Cerebellum (tissue), 4 donors: ENCODE measurements at places on chromosomes 5 and 9.

DNA sequence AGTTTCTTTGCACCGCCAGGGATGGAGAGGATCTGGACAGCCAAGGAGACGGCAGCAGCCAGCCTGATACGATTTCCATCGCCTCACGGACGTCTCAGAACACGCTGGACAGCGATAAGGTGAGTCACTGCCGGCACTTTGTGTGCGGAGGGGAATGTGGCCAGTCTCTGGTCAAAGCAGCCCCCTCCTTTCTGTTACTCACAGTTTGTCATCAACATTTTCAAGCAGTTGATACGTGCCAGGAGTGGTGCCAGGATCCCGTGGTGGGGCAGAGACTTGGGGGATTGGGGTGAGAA lies 175.1 kb upstream of the OTULINL start:
- DNase-seq = no peak

DNA sequence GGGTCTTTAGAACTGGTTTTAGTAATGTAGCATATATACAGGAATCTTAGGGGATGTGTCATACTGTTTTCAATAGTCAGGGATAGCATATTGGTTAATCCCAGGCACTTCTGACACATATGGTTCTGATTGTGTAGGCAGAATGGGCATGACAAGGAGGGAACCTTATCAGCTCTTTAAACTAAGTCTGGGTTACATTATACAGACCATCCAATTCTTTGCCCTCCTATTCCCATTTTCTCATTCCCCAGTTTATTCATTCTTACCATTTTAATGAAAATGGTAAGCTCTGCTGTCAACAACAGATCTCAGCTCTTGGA lies 85.1 kb downstream of the NDUFAF2 start:
- no peak for DNase-seq

DNA sequence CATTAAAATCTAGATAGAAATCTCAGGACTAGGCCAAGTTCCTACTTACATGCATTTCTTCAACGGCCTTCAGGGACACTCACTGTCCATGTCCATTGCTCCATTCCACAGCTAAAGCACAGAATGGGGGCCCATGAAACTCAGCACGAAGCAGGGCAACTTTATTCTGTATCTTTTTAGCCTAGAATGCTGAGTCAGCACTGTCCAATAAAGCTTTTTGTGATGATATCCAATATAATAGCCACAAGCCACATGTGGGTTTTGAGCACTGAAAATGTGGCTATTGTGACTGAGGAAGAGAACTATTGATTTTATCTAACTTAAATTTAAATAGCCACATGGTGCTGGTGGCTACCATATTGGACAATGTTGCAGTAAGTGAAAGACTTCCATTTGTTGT lies 21.6 kb downstream of the OTP start:
- DNase-seq = no peak

- peak; percentile 23 for DNase-seq
Observed at GRCh38 chr5:40879163-40879942, 29.9 kb upstream of the C7 start.

- DNase-seq = no peak
Observed at GRCh38 chr5:124650147-124650561, 96.3 kb downstream of the ZNF608 start.

- DNase-seq = no peak
Observed at GRCh38 chr9:83596899-83597504, 25.9 kb upstream of the IDNK start.

DNA sequence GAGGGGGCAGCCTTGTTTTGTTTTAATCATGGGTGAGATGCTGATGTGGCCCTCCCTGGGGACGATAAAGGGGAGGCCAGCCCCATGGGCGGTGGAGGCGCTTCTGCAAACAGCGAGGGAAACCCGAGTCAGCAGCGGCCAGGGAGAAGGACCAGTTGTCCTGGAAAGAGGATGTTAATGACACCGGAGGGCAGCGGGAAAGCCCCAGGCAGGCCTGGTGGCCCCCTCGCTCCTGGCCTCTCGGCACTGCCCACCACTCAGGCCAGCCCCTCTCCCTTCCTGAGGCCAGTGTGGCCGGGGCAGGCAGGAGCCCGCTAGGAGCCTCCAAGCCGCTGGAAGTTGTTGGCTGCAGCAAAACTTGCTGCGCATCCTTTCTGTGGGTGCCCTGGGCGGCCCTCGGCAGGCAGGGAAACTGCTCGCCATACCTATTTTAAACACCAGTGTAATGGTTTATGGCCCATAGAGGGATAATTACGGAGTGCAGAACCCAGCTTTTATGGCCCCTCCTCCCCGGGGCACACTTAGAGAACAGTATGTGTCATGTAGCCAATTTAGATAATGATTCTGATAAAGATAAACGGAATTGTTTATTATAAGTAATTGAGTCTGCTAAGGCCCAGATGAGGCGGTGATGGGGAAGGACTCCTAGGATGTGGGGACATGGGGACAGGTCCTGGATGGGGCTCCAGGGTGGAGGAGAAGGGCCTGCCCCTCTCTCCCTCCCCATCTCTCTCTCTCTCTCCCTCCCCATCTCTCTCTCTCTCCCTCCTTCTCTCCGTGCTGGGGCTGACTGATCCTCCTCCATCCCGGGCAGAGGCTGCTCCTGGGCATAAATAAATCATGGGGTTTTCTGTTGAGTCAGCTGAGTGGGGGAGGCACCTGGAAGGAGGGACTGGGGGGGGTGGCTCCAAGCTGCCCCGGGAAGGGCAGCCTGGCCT lies 36.9 kb downstream of the LMX1B start:
- DNase-seq = no peak

DNA sequence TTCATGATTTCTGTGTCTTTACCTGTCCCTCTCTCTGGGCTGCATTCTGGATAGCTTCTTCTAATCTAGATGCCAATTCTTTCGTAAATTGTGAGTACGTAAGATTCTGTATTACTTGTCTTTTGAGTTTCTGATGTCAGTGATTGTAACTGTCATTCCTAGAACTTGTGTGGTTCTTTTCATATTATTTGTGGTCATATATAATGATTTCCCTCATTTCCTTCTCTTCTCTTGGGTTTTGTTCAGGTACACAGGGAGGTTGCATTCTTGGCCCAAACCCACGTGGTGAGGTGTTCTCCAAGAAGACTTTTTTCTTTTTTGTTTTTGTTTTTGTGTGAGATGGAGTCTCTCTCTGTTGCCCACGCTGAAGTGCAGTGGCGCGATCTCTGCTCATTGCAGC lies 13.8 kb downstream of the UGCG start:
- no peak for DNase-seq

- DNase-seq = no peak
Observed at GRCh38 chr5:117645400-117645799, 1070.8 kb upstream of the SEMA6A start.

DNA sequence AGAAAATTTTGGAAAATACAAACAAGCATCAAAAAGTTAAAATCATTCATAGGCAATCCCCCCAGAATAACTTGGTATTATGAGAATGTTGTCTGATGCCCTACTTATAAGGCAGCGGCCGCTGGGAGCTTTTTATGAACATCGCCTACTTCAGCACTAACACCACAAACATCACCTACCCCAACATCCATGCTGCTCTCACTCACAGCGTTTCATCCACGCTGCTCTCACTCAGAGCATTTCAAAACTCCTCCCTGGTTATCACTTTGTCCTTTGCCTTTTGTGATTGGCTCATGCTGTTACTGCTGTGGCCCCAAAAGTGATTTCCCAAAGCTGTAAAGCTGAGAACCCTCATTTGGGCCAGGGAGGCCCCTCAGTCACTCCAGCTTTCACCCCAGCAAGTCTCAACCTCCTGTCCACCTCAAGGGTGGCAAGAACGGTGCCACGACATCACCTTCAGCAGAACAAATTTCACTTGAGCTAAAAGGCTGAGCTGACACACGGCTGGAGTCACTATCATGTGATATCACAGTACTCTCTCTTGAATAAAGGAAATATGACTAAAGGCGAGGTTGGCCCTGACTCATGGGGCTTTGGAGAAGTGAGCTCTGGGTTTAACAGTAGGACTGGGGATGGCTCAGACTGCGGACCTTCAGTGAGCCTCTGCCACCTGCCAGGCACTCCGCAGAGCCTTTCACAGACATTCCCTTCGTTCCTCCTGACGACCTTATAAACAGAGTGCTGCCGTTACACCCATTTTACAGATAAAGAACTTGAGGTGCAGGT lies 25.2 kb downstream of the SHC3 start:
- no peak for DNase-seq

- peak; percentile 58 for DNase-seq
Observed at GRCh38 chr9:32427111-32427873, 42.8 kb downstream of the ACO1 start.

GRCh38 chr5:54309276-54309675 lies 1.1 kb downstream of the ARL15 start:
- DNase-seq = peak; percentile 20

GRCh38 chr5:2387634-2388325 lies 363.7 kb downstream of the IRX2 start:
- no peak for DNase-seq

GRCh38 chr9:104860263-104860662 lies 67.7 kb downstream of the ABCA1 start:
- DNase-seq = no peak

DNA sequence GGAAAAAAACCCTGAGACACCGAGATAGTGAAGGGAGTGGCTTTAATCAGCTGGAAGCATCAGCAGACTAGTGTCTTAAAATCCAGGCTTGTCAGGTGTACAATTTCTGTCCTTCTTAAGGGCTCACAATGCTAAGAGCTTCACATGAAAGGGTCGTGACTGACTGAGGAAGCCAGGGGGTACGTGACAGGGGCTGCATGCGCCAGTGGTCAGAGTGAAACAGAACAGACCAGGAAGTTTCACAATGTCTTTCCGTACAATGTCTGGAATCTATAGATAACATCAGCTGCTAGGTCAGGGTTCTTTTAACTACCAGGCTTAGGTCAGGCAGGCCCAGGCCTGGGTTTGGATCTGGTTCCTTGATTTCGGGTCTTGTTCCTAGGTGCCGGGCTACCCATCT lies 253.0 kb downstream of the CDH10 start:
- no peak for DNase-seq

DNA sequence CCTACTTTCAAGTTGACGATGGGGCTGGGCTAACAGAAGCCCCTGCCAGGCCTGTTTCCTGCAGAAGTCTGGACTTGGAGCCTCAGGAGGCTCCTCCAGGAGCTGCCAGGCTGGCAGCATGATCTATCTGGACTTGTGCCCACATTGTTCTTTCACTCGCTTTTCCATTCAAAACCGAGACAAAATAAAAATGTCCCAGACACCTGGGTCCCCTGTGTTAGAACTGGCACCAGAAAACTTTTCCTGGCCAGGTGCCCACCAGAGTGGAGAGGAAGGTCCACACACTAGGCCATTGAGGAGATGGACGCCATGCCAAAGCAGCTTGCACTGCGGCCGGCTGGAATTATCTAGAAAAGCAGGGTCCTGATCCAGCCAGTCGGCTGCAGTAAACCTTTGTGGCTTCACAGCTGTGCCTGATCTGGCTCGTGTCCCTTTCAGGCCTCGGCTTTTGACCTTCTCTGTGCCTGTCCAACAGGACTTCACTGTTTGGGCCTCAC lies 78.2 kb downstream of the GCNT1 start:
- DNase-seq = peak; percentile 75

- no peak for DNase-seq
Observed at GRCh38 chr5:168642019-168642418, 62.9 kb upstream of the PANK3 start.

DNA sequence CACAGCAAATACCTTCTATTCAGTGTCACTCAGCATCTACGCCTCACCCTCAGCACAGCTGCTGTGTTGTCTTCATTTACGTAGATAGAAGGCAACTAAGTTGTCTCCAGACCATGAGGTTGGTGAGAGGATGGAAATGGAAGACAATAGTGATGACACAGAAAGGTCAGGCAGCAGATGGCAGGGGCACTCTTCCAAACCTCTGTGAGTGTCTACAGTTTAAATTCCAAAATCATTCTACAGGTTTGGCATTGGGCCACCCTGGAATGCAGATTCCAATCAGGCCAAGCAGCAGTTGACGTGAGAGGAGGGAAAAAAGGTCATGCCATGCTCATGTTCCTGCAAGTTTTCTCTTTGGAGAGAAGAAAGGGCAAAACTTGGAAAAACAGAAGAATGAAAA lies 68.7 kb upstream of the ADAMTSL1 start:
- peak; percentile 12 for DNase-seq

- no peak for DNase-seq
Observed at GRCh38 chr9:134531220-134531970, 110.2 kb upstream of the COL5A1 start.

GRCh38 chr5:65768723-65769346 lies 46.8 kb downstream of the NLN start:
- no peak for DNase-seq

GRCh38 chr9:88037285-88037845 lies 63.0 kb upstream of the CDK20 start:
- no peak for DNase-seq

- DNase-seq = no peak
Observed at GRCh38 chr5:65018763-65019162, 250.0 kb downstream of the CWC27 start.

GRCh38 chr5:98604301-98604700 lies 169.2 kb upstream of the RGMB start:
- DNase-seq = no peak

GRCh38 chr5:167759057-167759821 lies 532.2 kb upstream of the WWC1 start:
- no peak for DNase-seq

- DNase-seq = no peak
Observed at GRCh38 chr9:38445154-38446043, 21.1 kb upstream of the IGFBPL1 start.

GRCh38 chr5:61342071-61342501 lies 10.0 kb downstream of the ZSWIM6 start:
- DNase-seq = no peak

DNA sequence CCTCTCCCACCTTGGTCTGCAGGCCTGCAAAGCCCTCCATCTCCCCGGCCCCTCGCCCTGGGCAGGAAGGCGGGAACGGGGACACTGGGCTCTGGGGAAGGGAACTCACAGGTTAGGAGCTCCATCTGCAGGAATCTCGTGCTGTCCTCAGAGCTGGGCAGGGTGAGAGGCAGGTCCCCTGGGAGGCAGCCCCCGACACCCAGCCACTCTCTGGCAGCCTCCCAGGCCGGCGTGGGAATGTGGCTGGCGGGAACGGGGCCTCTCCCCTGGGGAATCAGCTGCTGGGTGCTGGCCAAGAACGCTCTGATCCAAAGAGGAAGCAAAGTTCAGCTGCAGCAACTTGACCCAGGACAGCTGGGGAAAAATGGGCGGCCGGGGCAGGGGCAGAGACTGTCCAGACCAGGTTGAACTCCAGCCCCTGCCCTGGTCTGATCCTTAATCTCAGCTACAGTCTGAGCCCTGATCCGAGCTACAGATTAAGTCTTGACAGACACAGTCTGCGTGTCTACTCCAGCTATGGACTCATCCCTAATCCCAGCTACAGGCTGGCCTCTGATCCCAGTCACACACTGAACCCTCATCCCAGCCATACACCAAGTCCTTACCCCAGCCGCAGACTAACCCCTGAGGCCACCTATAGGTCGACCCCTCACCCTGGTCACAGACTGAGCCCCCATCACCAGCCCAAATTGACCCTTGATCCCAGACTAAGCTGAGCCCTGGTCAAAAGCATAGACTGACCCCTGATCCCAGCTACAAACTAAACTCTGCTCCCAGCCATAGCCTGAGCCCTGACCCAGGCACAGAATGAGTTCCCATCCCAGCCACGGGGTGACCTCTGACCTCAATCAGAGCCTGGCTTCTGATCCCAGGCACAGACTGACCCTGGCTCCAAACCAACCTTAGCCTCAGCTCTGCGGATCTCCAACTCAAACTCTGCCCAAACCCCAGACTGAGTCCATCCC lies 37.3 kb upstream of the EGFL7 start:
- DNase-seq = no peak

GRCh38 chr9:103942651-103943050 lies 151.5 kb upstream of the SMC2 start:
- DNase-seq = no peak

GRCh38 chr5:103346162-103346748 lies 87.7 kb downstream of the MACIR start:
- DNase-seq = no peak

- DNase-seq = no peak
Observed at GRCh38 chr5:7827610-7828009, 23.3 kb downstream of the CFAP90 start.
